ENCODE measurements at places on chromosomes 7 and 10.

- DNase-seq: no peak
These were observed 8.8 kb upstream of the ZC3HAV1 start for GRCh38 chr7:139118234-139118804.

- no peak for DNase-seq
These were observed 67.0 kb downstream of the DNAJB6 start for GRCh38 chr7:157403646-157404401.

DNA sequence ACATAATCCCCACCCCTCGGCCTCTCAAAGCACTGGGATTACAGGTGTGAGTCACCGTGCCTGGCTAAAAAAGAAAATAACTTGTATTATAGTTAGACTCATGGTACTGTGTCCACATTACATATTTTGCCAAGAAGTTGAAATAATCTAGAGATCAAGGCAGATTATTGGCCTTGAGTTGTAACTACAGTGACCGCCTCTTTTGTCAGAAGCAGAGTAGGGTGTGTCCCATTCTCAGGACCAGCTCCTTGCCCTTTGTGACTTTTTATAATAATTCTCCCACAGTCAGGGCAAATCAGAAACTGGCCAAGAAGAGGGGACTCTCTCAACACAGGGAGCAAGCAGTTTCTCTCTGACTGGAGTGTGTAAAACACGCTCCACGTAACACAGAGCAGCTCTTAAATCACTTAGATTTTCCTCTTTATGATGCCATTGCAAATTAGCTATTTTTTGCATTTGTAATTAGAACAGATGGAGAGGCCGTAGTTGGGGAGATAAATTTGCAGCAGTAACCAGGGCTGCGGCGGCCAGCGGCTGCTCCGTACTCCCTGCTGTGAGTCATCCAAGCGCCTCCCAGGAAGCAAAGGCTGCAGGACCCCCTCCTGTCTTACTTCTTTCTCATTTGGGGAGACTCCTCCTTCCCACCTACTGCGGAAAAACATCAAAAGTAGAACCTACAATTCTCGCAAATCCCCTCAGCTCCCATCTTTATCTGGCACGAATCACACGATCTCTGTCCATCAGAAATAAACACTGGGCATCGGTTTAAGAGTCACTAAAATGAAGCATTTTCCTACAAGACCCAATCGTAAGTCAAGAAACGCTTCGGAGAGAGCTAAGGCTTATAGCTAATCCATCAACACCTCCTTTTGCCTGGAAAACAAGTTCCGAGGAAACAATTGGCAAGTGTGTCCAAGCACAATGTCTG lies 32.1 kb upstream of the MSRB2 start:
- DNase-seq: no peak

DNA sequence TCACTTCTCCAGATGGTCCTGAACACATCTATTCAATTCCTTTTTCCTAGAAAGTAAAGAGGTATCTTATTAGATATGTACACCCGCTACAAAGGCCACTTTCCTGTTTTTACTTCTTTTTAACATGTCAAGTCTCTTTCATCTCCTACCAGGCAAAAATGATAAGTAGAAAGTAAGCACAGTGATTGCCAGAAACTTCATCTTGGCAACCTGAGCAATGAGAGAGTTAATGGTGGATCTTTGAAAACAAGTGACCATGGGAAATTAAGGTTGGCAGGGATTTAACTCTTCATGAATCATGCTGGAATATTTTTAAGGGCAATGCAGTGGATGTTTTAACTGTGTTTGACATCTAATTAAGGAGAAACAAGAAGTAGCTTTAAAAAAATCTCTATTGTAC lies 2.7 kb downstream of the SEMA3A start:
- DNase-seq: no peak

DNA sequence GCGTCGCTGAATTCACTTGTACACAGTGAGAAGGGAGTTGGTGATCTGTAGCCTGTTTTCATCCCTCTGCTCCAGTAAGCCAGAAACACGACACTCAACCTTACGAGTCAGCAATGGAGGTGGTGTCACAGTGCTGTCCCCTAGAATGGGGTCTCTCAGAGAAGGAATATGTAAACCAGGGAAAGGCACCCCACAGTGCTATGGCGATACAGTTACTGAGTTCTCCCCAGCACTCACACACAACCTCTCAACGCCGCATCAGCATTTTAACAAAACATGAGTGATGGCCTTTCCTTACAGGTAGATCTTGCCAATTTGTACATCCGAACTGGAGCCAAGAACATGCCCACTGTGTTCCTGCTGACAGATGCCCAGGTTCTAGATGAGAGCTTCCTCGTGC lies 196.3 kb downstream of the CDCA7L start:
- no peak for DNase-seq

- DNase-seq: no peak
These were observed 276.9 kb downstream of the DNAJB6 start for GRCh38 chr7:157613575-157614322.

DNA sequence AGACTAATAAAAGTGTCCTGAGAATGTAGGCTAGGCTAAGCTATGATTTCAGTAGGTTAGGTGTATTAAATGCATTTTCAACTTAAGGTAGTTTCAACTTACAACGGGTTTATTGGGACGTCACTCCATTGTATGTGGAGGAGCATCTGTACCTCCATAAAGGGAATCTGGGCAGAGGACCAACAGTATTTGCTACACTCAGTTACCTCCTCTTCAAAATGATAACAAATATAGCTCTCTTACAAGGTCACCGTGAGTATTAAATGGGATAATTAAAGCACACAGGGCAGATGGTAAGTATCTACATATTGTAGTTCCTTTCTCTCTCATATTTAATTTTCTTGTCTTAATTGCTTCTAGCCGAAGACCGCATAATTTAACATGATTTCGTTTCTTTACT lies 59.0 kb upstream of the FGL2 start:
- no peak for DNase-seq

- DNase-seq: no peak
These were observed 46.0 kb upstream of the PRKAR1B start for GRCh38 chr7:772861-773621.

GRCh38 chr7:66860767-66861166 lies 60.3 kb upstream of the TMEM248 start:
- no peak for DNase-seq

DNA sequence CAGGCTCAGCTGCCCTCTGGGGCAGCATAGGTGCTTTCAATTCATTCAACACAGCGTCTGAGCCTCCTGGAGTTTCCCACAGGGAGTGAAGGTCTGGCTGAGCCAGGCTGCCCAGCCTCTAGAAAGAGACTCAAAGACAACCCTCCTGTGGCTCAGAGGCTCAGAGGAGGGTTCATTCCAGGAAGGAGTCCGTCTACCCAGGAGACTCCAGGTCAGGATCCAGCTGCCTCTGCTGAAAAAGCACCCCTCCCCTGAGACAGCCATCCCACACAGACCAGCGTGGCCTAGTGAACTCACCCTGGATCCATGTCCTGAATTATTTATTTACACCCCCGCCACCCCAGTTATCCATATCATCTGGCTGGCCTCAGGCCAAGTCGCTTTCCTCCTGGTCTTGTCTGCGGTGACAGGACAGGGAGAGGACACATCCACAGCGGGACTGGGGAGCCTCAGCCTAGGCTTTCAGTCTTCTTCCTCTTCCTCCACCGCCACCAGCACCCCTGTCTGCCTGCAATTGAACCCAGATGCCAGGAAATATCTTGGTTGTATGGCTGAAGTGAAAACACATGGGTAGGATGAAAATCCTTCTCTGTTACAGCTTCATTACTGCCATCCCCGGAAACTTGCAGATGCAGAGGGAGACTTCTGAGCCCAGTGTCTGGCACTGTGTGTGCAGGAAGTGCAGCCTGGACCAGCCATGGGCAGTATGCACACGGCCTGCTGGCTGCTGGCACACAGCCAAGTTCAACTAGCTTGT lies 44.0 kb upstream of the COL13A1 start:
- no peak for DNase-seq

GRCh38 chr10:58322072-58322834 lies 12.6 kb upstream of the UBE2D1 start:
- no peak for DNase-seq

DNA sequence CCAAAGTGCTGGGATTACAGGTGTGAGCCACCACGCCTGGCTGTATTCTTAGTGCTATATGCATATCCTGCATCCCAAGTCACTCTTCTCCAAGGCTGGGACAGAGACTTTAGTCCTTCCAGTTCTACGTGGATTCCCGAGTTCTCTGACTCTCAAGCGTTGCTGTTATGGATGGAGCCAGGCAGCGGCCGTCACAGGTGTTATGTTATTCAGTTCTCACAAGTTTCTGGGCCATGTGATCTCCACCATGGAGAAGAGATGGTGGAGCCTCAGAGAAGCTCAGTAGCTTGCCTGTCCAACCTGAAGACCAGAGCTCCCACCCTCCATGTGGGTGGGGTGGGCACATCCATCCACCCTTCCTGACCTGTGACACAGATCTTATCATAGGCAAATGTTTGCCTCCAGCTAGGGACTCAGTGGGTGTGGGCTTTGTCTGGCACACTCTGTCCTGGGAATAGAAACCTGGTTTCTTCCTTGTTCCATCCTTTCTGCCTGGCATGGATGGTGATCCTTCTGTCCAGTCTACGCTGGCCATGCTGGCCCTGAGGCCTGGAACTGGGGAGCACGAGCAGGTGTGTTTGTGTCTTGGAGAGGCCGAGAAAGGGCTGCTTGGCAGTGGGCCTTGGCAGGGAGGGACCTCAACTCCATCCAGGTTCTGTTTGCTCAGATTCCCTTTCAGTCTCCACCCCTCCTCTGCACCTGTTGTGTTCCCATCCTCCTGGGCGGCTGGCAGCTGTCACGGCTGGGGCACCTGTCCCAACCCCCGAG lies 55.3 kb downstream of the NEURL1 start:
- no peak for DNase-seq

DNA sequence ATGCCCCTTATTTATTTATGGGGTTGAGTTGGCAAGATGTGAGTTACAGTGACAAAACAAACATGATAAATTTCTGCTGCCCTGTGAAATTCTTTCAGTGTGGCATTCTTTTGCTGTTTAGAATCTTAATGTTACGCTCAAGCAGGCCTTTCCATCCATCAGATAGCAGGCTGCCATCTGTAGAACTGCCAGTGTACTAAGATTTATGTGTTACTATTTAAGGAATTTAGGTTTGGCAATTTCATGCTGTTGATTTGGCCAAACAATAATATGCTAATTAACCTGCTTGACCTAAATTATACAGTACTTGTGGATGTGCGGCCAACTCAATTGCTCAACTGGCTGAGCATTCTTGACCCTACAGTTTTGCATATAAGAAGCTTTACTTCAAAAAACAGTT lies 477.7 kb upstream of the TPK1 start:
- DNase-seq: no peak

GRCh38 chr7:44236333-44236728 lies 35.6 kb downstream of the YKT6 start:
- DNase-seq: no peak

DNA sequence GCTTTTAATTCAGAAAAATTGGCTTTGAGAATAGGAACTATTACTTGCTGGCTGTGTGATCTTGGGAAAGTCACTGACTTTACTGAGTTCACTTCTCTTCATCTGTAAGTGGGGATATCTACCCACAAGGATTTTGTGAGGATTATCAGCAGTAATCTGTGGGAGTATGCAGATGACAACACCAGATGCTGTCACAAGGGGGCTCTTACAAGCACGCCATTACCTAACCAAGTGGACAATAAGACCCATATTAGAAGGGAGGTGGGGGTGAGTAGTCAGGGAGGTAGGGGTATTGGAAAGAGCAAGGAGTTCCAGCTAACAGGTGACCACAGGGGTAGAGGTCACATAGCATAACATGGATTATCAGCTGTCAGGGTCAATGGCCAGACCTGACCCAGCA lies 569.4 kb downstream of the SUGCT start:
- no peak for DNase-seq

- DNase-seq: no peak
These were observed at the start of gene GIGYF1 for GRCh38 chr7:100694098-100694745. Gene GIGYF1, minus strand, starts transcription at chr7:100694250. Its CDS starts 6,012 bp downstream, at chr7:100688238.

DNA sequence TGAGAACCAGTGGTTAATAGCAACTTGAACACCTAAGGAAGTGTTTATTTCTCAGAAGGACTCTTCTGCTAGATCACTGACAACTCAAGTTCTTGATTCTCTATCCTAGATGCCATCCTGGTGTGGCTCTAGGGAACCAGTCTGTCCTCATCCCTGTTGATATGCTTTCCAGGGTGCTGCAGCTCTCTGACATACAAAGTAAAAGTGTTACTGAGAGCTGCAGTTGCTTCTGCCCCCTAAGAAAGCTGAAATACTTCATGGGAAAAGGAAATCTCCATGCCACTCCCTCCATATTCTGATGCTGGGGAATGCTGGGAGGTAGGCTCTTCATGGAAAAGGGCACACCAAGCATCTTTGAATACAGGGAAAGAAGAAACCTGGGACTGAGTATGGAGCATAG lies 168.1 kb downstream of the KLF6 start:
- no peak for DNase-seq

- DNase-seq: no peak
These were observed 5.4 kb downstream of the ARHGAP21 start for GRCh38 chr10:24718031-24718855.

DNA sequence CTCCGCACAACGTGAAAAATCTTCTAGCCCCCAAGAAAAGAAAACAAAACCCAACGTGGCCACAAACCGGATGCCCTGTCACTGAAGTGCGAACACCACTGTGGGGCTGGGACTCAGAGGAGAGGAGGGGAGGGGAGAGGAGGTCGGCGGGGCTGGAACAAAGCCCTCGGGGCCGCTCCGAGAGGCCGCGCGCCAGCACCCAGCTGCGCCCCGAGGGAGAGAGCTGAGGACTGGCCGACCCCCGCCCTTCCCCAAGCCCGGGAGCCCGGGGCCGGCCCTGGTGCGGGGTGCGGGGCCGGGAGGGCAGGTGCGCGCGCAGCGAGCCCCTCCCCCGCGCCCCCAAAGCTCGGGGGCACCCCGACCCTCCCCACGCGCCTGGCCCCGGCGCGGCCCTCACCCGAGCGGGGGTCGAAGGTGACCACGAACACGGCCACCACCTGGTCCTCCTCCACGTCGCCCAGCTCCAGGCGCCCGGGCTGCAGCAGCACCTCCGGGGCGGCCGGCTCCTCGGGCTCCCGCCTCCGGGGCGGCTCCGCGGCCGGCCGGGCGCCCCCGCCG lies 398 bp downstream of the DENND11 start:
- DNase-seq: no peak

- DNase-seq: no peak
These were observed 176.9 kb upstream of the ZWINT start for GRCh38 chr10:56537984-56538383.

- no peak for DNase-seq
These were observed 130.4 kb upstream of the AOAH start for GRCh38 chr7:36854652-36855051.

- no peak for DNase-seq
These were observed 22.2 kb downstream of the GSAP start for GRCh38 chr7:77393954-77394353.

DNA sequence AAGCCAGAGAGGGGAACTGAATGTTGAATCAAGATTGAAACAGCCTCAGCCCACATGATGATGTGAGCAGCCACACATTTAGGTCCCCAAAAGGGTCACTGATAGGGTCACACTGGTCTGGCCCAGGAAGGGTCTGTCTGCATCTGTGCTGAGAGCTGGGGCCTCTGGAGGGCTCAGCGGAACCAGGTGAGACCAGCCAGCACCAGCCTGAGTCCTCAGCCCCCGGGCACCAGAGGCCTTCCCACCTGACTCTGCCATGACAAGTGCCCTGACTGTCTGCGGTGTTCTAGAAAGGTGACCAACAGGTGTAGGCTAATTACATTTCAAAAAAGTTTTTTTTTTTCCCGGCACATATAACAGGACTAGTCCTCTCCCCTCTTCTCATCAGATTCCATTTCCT lies 76.2 kb downstream of the WDR11 start:
- no peak for DNase-seq

- no peak for DNase-seq
These were observed 96.4 kb upstream of the PCLO start for GRCh38 chr7:83259064-83259463.

- no peak for DNase-seq
These were observed 29.5 kb upstream of the ZC3HAV1L start for GRCh38 chr7:139065323-139065722.

Measured in cortex of kidney (tissue), 1 donor.